Natural killer cell treated with Interleukin-12 subunit alpha and Interleukin-12 subunit beta and Interleukin-15 and Interleukin-18, amount 100 ng/mL, for 72 hours (primary cell): ENCODE measurements at places on chromosomes 4 and X. TPM values are rescaled to one million over a fixed set of nuclear protein-coding genes. Genes with fewer than 3 reads are reported as not detected.

IBSP gene
- not detected for total RNA-seq

DNA sequence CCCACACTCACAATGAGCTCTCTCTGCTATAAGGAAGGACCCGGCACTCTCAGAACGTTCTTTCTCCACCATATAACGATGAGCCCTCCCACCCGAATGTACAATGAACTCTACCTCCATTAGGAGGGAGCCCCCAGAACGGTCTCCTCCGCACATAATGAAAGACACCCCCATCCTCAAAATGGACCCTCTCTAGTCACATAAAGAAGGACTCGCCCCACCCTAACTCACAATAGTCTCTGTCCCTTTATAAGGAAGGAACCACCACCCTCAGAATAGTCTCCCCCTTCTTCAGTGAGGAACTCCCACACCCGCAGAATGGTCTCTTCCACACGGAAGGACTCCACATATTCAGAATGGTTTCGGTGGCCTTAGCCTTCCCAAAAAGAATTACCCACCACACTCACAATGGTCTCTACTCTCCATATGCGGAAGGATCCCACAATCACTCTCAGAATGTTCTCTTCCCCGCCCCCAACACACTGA, 477 bp downstream of the SLC35A2 start:
- H3K27me3 ChIP-seq = peaks cover 10% of the 10 kb centered on the region
- peak overlapping the region; percentile 87 for H3K27ac ChIP-seq
- DNase-seq = no peak
- H3K36me3 ChIP-seq = peaks cover 18% of the 10 kb centered on the region
- peaks cover 54% of the 10 kb centered on the region for H3K4me1 ChIP-seq

- H3K4me3 ChIP-seq = no peak overlapping the region
- peaks cover 7% of the 10 kb centered on the region for H3K4me1 ChIP-seq
- DNase-seq = no peak
- no peak overlapping the region for H3K27ac ChIP-seq
- H3K27me3 ChIP-seq = no peaks in the 10 kb centered on the region
Measured at GRCh38 chr4:96354036-96354712, 514.3 kb downstream of the PDHA2 start.

- H3K36me3 ChIP-seq = no peaks in the 10 kb centered on the region
- DNase-seq = no peak
- H3K4me1 ChIP-seq = no peaks in the 10 kb centered on the region
- H3K27me3 ChIP-seq = no peaks in the 10 kb centered on the region
- H3K27ac ChIP-seq = no peak overlapping the region
- no peak overlapping the region for H3K4me3 ChIP-seq
Measured at GRCh38 chr4:104394406-104395167, 100.1 kb downstream of the CXXC4 start.

DNA sequence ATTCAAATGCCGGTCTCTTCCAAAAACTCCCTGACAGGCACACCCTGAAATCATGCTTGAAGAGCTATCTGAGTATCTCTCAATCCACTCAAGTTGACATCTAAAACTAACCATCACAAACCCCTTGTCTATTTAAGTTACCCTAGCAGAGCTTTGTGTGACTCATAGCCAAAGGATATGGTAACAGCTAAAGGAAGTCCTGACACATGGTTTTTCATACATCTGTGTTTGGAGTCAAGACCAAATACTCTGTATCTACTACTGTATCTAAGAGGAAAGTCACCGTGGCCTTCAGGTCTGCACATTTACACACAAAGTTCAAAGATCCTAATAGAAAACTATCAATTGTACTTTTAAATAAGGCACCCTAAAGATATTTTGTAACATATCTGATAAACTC, 239.6 kb upstream of the VCX start:
- no peaks in the 10 kb centered on the region for H3K27me3 ChIP-seq
- no peak overlapping the region for H3K27ac ChIP-seq
- no peaks in the 10 kb centered on the region for H3K36me3 ChIP-seq
- no peak for DNase-seq

- DNase-seq = no peak
- H3K36me3 ChIP-seq = no peaks in the 10 kb centered on the region
- no peaks in the 10 kb centered on the region for H3K27me3 ChIP-seq
- no peaks in the 10 kb centered on the region for H3K4me1 ChIP-seq
Measured at GRCh38 chrX:68703369-68703768, 55.9 kb downstream of the STARD8 start.

ARX gene
- total RNA-seq = not detected

DNA sequence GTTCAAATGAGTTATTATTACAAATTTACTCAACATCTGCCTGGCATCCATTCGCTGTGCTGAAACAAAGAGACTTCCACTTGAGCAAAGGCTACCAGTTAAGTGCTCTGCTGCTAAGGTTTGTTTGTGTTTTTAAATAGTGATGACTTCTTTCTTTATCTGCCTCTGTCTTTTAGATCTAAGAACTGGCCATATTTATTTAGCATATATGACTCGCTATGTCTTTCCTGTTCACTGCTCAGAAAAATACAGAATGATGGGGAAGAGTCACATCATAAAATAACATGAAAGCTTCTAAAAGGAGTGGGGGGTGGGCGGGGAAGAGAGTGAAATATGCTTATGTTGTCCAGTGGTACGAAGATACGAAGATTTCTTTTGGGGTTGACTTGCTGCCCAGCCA, 322.2 kb downstream of the GPAT3 start:
- no peak overlapping the region for H3K4me3 ChIP-seq
- no peaks in the 10 kb centered on the region for H3K27me3 ChIP-seq
- DNase-seq = no peak
- no peaks in the 10 kb centered on the region for H3K36me3 ChIP-seq

NPFFR2 gene
- not detected for total RNA-seq

GRCh38 chr4:153154007-153154975, 50.0 kb upstream of the TRIM2 start:
- no peak overlapping the region for H3K27ac ChIP-seq
- peaks cover 30% of the 10 kb centered on the region for H3K4me1 ChIP-seq
- peak overlapping the region; percentile 78 for H3K4me3 ChIP-seq
- no peak for DNase-seq

TMEM271 gene
- total RNA-seq = not detected

LRIT3 gene
- 0.07 TPM for total RNA-seq

TMEM47 gene
- not detected for total RNA-seq

GRCh38 chrX:43423876-43424275, 232.2 kb upstream of the MAOA start:
- H3K4me1 ChIP-seq = no peaks in the 10 kb centered on the region
- H3K27ac ChIP-seq = no peak overlapping the region
- no peaks in the 10 kb centered on the region for H3K36me3 ChIP-seq
- DNase-seq = no peak

GRCh38 chr4:129218897-129219296, 122.9 kb downstream of the C4orf33 start:
- H3K4me3 ChIP-seq = no peak overlapping the region
- H3K36me3 ChIP-seq = no peaks in the 10 kb centered on the region
- H3K27ac ChIP-seq = no peak overlapping the region
- H3K27me3 ChIP-seq = peaks cover 31% of the 10 kb centered on the region
- no peaks in the 10 kb centered on the region for H3K4me1 ChIP-seq

GRCh38 chr4:3340038-3340699, 47.3 kb downstream of the RGS12 start:
- no peaks in the 10 kb centered on the region for H3K27me3 ChIP-seq
- H3K4me1 ChIP-seq = peaks cover 8% of the 10 kb centered on the region
- no peak overlapping the region for H3K27ac ChIP-seq
- DNase-seq = no peak
- H3K4me3 ChIP-seq = no peak overlapping the region

DNA sequence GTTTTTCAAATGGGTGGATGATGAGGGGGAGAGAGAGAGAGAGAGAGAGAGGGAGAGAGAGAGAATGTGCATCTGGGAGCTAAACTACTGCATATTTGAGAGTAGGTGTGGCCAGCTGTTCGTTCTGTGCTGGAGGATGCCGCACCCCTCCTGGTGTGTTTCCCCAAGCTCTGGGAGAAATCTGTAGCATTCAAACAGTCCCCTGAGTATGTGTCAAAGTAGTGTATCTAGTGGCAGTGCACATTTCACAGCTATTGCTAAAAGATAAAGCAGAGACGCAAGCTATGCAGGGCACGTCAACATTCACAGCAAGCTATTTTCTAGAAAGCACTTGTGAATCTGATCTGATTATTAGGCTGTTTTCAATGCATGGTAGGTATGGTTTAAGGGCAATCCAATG, 83.5 kb upstream of the LIMCH1 start:
- no peaks in the 10 kb centered on the region for H3K27me3 ChIP-seq
- H3K36me3 ChIP-seq = no peaks in the 10 kb centered on the region
- H3K27ac ChIP-seq = no peak overlapping the region
- H3K4me3 ChIP-seq = no peak overlapping the region

DNA sequence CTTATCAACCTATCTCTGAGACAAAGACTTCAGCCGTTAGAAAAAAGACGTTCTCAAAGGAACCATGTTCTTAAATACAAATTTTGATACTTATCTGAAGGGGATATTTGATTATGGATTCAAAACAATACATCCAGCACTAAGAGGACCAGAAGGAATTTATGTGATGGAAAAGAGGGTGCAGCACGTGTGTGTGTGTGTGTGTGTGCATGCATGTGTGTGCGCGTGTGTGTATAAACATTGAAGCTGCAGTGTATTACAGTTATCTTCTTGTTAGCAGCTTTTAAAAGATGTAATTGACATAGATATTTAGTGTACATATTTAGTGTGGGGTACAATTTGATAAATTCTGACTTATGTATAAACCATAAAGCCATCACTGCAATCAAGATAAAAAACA, 44.9 kb downstream of the ANK2 start:
- no peaks in the 10 kb centered on the region for H3K36me3 ChIP-seq
- no peak overlapping the region for H3K27ac ChIP-seq
- no peak overlapping the region for H3K4me3 ChIP-seq
- no peaks in the 10 kb centered on the region for H3K4me1 ChIP-seq

- no peak overlapping the region for H3K4me3 ChIP-seq
- no peak overlapping the region for H3K27ac ChIP-seq
- no peaks in the 10 kb centered on the region for H3K4me1 ChIP-seq
- H3K27me3 ChIP-seq = peaks cover 32% of the 10 kb centered on the region
Measured at GRCh38 chrX:100408713-100409609, 1.1 kb downstream of the PCDH19 start.

SSX3 gene
- not detected for total RNA-seq

GRIA2 gene
- total RNA-seq = not detected

- no peaks in the 10 kb centered on the region for H3K4me1 ChIP-seq
- H3K4me3 ChIP-seq = no peak overlapping the region
Measured at GRCh38 chr4:8560265-8561047, 19.7 kb upstream of the GPR78 start.

GRCh38 chr4:75655562-75655961, 17.6 kb downstream of the G3BP2 start:
- DNase-seq = no peak
- peaks cover 21% of the 10 kb centered on the region for H3K36me3 ChIP-seq
- H3K27me3 ChIP-seq = no peaks in the 10 kb centered on the region
- H3K27ac ChIP-seq = peak overlapping the region; percentile 67

DNA sequence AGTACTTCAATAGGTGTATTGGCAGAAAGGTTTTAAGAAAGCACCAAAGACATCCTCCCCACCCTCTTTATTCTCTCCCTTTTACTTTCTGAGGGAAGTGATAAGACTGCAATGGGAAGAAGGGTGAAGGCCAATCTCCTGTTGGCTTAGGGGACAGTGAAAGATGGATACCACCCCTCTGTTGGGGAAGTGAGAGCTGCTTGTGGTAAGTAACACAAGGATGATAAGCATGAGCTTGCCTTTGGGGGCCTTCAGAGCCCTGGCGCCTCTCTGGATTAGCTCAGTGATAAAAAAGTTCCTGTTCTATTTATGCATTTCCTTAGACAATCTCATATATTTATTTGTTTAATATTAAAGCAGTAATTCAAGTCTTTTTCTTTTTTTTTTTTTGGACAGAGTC, 5.2 kb upstream of the KLF8 start:
- no peaks in the 10 kb centered on the region for H3K27me3 ChIP-seq
- H3K36me3 ChIP-seq = no peaks in the 10 kb centered on the region
- H3K4me3 ChIP-seq = no peak overlapping the region
- DNase-seq = no peak
- no peak overlapping the region for H3K27ac ChIP-seq
- no peaks in the 10 kb centered on the region for H3K4me1 ChIP-seq

GRCh38 chr4:36323816-36324419, 42.5 kb downstream of the DTHD1 start:
- DNase-seq = no peak
- H3K36me3 ChIP-seq = peaks cover 11% of the 10 kb centered on the region
- peaks cover 77% of the 10 kb centered on the region for H3K4me1 ChIP-seq
- no peaks in the 10 kb centered on the region for H3K27me3 ChIP-seq
- peak overlapping the region; percentile 43 for H3K4me3 ChIP-seq

FGFRL1 gene
- total RNA-seq = 16.6 TPM

DNA sequence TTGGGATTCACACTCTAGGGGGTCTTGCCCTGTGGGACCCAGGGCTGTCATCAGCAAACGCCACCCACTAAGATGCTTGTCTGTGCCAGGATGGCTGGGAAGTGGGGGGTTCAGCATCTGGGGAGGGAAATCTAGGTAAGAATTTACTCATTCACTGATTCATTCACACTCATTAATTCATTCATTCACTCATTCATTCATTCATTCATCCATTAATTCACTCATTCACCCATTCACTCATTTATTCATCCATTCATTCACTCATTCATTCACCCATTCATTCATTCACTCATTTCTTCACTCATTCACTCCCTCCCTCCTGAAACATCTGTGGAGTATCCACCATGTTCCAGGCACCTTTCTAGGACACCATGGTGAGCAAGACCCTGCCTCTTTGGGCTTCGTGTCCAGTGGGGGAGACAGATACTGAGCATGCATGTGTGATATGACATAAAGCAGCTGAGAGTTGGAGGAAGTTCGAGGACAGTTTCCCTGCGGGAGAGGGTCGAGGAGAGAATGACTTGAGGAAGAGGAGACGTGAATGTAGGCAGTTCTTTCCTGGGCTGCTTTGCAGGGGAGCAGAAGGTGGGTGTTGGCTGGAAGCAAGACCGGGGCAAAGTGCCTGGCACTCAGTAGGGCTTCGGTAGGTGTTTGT, 90.6 kb downstream of the SORCS2 start:
- H3K36me3 ChIP-seq = no peaks in the 10 kb centered on the region
- no peak overlapping the region for H3K27ac ChIP-seq
- H3K27me3 ChIP-seq = peaks cover 15% of the 10 kb centered on the region
- H3K4me3 ChIP-seq = no peak overlapping the region

DNA sequence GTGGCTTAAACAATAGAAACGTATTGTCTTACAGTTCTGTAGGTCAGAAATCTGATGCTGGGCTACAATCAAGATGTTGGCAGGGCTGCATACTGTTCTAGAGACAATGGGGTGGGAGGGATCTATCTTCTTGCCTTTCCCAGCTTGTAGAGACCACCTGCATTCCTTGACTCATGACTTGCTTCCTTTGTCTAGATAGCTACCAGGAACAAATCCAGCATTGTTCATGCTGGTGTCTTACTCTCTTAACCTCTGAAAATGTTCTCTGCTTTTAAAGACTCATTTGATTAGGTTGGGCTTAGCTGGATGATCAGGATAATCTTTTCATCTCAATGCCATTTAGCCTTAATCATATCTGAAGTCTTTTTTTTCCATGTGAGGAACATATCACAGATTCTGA, 169.0 kb downstream of the ZNF330 start:
- no peak overlapping the region for H3K27ac ChIP-seq
- no peaks in the 10 kb centered on the region for H3K4me1 ChIP-seq
- H3K27me3 ChIP-seq = no peaks in the 10 kb centered on the region
- no peak overlapping the region for H3K4me3 ChIP-seq
- no peaks in the 10 kb centered on the region for H3K36me3 ChIP-seq

CT45A2 gene
- not detected for total RNA-seq

- no peaks in the 10 kb centered on the region for H3K4me1 ChIP-seq
- no peaks in the 10 kb centered on the region for H3K36me3 ChIP-seq
- H3K27ac ChIP-seq = no peak overlapping the region
- DNase-seq = no peak
Measured at GRCh38 chr4:90025248-90025647, 101.9 kb upstream of the CCSER1 start.

PLP1 gene
- not detected for total RNA-seq

MTNR1A gene
- not detected for total RNA-seq
